ENCODE measurements at places on chromosomes 5 and 9.
A peak's percentile ranks its signal among the peaks of the same experiment; 100 is the strongest.

GRCh38 chr5:36944607-36945225 is 68.1 kb downstream of the NIPBL start:
- peak; percentile 63 for DNase-seq

DNA sequence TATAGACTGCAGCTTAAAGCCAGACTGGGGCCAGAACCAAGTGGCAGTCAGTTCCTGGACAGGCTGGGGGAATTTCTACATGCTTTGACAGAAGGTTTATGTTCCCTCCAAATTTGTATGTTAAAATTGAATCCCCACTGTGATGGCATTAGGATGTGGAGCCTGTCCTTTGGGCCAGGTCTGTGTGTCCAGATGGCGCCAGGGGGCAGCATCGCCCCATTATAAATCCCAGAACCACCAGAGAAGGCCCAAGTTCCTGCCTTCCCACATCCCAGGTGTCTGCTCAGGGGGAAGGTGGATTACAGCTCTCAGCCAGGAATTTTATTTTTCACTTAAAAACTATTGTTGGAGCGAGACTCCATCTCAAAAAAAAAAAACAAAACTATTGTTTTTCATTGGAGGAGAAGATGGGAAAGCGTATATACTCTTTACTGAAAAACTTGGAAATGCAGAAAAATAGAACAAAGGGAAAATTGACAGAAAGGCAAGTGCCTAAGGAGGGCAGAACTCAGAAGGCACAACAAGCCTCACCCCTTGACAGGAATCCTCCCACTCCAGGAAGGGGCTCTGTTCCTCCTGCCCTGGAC is 5.0 kb downstream of the IL3 start:
- DNase-seq: peak; percentile 68

GRCh38 chr5:443239-444151 is 519 bp downstream of the EXOC3 start:
- peak; percentile 41 for DNase-seq

DNA sequence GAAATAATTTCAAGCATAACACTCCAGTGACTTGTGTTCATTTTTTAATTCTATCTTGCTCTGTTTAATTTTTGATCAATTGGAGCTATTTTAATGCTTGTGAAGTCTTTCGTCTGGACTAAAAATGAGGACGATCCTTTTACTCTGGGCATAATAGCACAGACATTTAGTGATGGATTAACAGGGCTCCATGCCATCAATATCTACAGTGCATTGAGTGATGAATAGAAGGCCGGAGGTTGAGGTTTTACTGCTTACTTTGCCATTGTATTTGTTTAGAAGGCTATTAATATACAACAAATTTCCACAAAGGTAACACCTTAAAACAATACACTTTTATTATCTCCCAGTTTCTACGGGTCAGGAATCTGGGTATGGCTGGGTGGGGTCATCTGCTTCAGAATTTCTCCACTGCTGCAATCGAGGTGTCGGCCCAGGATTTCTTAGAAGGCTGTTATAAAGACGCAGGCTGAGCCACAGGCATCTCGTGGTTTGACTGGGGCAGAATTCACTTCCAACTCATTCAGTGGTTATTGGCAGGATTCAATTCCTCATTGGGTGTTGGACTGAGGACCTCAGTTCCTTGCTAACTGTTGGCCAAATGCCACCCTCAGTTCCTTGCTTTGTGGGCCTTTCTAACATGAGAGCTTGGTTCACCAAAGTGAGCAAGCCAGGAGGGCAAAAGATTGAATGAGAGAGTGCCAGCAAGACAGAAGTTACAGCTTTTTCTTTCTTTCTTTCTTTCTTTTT is 265.4 kb upstream of the VLDLR start:
- DNase-seq: no peak

GRCh38 chr9:37382161-37382981 is 40.1 kb upstream of the GRHPR start:
- DNase-seq: no peak

DNA sequence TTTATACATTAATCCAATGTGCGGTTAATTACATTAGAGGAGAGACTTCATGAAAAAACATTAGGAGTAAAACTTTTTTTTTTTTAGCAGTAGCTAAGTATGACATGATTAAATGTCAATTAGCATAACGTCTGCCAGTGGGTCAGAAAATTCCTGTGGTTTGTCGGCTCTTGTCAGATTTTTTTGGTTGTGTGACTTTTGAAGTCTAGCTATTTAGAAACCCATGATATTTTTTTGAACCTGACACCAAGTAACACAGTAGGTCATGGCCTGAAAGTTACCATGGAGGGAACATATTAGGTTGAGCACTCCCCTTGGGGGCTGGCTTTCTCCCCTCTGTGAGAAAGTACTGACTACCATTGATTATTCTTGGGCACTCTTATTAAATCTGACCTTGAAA is 84.8 kb upstream of the ALDH1A1 start:
- DNase-seq: no peak

- DNase-seq: no peak
Measured at GRCh38 chr9:13787234-13787833, 507.8 kb upstream of the MPDZ start.

DNA sequence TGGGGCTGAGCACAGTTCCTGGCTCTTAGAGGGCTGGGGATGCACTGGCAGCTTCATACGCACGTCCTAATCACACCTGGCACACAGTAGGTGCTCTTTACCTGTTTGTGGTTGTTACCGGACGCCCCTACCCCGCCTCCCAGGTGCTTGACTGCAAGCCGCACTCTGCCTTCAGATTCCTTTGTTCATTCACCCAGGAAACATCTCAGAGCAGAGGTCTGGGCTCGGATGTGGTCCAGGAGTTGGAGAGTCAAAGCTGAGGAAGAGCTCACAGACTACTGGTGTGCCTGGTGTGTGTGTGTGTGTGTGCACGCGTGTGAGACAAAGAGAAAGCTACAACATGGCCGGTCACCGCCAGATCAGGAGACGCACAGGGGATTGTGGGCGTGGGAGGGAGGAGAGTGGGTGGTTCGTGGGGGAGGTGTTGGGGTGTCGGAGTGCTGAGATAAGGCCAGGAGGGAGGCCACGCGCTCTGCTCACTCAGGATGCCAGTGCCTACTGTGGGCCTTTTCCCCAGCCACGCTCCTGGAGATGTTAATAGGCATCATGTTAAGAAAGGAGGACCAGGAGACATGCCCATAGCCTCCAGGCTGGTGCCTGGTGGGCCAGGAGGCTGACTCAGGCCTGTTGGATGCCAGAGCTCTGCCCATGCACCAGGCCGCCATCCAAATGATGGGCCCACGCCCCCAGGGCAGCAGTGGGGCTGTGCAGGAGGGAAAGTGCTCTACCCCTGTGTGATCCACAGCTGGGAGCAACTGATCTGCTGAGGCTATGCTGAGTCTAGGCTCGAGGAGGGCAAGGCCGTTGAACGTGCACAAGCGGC is 39.9 kb downstream of the CRB2 start:
- DNase-seq: no peak

DNA sequence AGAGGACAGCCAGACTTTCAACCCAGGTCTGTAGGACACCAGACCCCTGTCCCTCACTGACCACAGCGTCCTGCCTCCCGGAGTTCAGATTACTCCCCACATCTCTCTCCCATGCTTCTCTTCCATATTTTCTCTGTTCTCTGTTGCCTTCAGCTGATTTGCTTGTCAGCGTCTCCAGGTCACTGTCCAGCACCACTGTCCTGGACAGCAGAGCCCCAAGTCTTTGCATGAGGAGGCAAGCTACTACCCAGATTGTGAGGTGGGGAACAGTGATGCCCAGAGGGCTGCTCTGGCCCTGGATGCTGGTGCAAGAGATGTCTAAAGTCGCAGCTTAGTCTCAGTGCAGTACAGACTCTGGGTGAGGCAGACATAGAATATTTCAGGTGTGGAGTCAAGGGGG is 48.0 kb upstream of the C5orf58 start:
- no peak for DNase-seq

GRCh38 chr9:98255061-98255577 is 330 bp downstream of the TBC1D2 start:
- no peak for DNase-seq

- no peak for DNase-seq
Measured at GRCh38 chr9:93052791-93053540, 5.5 kb upstream of the SUSD3 start.

DNA sequence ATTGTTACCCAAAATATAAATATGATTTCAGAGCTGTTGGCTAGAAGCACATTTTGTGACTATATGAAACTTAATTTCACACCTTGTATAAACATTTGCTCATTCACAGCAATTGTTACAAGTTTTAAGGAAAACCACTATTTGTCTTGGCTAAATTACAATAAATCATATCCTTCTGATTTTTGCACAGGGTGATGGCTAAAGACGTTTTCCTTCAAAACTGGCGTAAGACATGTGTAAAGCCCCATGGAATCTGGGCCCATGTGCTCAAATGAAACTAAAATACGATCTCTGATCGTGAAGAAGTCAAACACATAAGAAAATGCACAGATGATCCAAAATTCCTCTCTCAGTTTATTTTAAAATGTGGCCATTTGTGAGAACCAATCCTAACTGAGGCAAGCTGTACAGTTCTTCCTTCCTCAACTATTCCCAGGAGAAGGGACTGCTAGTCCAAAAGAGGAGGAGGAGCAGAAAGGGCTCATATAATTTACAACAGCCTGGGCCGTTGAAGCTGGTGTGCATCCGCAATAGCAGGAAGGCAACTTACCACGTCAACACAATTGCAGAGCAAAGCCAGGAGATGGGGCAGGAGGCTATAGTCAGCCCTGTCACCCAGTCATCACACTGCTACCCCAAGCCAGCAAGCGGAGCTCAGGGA is 98.4 kb downstream of the MED27 start:
- DNase-seq: no peak

DNA sequence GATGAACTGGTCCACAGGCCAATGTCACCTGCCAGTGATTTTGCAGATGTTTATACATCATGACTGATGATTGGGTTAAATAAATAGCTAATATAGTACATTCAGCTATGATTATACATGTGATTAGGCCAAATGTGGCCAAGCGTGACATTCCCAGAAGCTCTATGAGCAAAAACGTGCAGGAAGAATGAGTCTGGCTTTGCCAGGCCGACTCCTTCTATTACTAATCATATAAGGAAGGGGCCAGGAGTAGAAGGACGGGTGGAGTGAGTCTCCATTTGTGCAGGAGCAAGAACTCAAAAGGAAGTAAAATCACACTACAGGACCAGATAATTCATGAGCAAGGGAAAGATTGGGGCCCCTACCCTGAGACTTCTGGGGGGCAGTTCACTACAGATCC is 178.2 kb downstream of the ROR2 start:
- no peak for DNase-seq

- DNase-seq: no peak
Measured at GRCh38 chr9:104339692-104340091, 164.4 kb upstream of the OR13F1 start.

- DNase-seq: no peak
Measured at GRCh38 chr5:1241509-1242080, 16.4 kb downstream of the SLC6A18 start.

- no peak for DNase-seq
Measured at GRCh38 chr9:29793970-29794369, 2220.7 kb upstream of the C9orf72 start.

- no peak for DNase-seq
Measured at GRCh38 chr9:87148331-87149104, 201.2 kb upstream of the GAS1 start.

DNA sequence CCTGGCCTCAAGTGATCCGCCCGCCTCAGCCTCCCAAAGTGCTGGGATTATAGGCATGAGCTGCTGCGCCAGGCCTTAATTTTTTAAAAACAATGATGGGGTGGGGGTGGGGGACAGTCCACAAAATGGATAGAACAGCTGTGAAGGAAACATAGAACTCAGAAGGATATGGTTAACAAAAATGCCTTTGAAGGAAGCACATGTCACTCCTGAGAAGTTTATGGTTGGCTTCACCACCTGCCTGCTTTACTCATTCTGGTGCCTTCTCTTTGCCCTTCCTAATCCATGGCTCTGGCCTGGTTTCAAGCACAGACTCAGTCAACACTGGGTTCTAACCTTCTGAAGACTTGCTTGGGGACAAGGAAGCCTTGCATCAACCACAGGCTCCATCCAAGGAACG is 10.3 kb downstream of the BAG1 start:
- no peak for DNase-seq

- DNase-seq: no peak
Measured at GRCh38 chr5:126814721-126815404, 37.9 kb downstream of the LMNB1 start.

GRCh38 chr9:28471261-28471660 is 898.0 kb upstream of the C9orf72 start:
- DNase-seq: no peak

- no peak for DNase-seq
Measured at GRCh38 chr5:55575815-55576583, 41.2 kb upstream of the PLPP1 start.

DNA sequence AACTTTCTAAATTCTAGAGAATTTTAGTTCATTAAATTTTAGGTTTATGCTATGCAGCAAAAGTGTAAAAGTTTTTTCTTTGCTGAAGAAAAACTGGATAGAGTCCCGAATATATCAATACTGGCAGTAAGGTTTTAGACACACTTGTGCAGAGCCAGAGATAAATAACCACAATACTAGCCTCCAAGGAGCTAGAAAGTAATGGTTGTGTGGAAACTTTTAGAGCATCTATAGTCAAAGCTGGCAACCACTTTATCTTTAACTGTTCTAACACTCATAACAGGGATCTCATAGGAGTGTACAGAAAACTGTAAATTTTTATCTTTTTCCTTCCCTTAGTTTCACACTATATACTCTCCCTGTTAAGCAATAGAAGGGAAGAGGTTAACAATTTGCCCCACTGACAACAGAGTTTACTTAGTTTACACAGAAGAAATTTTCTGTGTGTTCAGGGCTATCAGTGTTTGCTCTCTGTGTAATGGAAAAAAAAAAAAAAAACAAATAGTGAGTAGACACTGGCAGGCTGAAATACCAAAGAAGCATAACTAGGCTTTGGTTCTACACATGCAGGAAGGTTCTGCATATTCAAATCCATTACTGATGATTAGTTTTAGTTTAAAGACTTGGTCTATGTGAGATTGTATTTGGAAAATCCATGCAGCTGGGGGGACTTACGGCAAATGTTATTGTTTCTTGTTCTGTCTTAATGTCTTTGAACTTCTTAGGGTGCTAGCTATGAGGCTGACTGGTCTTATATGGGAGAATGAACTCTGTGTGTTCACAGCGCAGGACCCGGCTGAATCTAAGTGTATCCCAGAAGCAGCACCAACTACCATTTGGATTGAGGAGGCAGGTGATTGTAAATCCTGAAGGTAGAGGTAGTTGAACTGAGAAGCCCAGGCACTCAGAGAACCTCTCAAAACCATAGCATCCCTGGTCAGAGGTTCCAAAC is 187.6 kb downstream of the PCSK1 start:
- no peak for DNase-seq

DNA sequence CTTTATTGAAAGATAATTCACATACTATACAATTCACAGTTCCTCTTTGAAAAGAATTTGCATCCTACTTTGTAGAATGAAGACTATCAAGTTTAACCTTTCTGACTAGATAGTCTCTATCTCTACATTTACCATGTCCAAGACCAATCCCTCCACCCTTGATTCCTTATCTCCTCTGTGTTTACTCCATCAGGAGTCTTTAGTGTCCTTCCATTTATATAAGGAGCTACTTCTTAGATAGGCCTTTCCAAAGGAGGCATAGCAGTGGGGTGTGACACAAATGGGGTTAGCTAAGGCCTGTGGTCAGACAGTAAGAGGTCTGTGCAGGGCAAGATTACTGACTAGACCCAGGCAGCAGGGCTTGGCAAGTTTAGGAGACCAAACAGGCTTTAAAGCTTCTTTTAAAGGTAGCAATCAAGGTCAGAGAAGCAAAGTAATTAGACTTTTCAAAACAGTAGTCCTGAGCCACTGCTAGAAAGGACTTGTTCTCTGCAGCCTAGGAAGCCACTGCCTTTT is 11.1 kb upstream of the DMXL1 start:
- DNase-seq: no peak

Measured in CD4-positive, alpha-beta T cell treated with Interferon alpha-2 for 1 hour (primary cell).